Skeletal muscle tissue (tissue), 5 donors: ENCODE measurements at places on chromosomes 5 and 9. TPM values are rescaled to one million over a fixed set of nuclear protein-coding genes. Genes with fewer than 3 reads are reported as not detected.

The GPR151 gene
- not detected for total RNA-seq

The GRM6 gene
- not detected for total RNA-seq

The LRRC14B gene
- 19.3 TPM for total RNA-seq

The LCN1 gene
- total RNA-seq = not detected

The RAD50 gene
- total RNA-seq = 5.7 TPM

The PRDM9 gene
- total RNA-seq = not detected

The CDC20B gene
- not detected for total RNA-seq

The ECM2 gene
- total RNA-seq = 28.7 TPM

The PTTG1 gene
- total RNA-seq = 17.2 TPM
